ENCODE measurements at places on chromosomes 2 and 18.

GRCh38 chr2:37625796-37626571 lies 45.5 kb downstream of the CDC42EP3 start:
- no peak for DNase-seq

GRCh38 chr2:173130496-173131465 lies 55.1 kb downstream of the MAP3K20 start:
- peak; percentile 35 for DNase-seq

DNA sequence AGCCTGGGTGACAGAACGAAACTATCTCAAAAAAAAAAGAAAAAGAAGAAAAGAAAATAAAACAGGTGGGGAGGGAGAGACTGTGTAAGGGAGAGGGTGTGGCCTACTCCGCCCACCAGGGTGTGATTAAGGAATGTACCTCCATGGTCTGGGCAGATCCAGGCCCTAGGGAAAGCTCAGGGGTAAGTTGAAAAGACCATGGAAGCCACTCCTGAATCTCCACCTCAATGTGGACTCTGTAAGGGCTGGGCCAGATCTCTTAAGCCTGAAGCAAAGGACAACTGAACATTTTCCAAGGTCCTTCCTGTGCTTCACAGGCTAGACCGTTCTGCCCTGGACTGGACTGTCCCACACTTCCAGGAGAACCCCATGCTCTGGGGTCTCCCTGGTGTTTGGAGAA lies 9.7 kb upstream of the ATG16L1 start:
- DNase-seq, result no peak

DNA sequence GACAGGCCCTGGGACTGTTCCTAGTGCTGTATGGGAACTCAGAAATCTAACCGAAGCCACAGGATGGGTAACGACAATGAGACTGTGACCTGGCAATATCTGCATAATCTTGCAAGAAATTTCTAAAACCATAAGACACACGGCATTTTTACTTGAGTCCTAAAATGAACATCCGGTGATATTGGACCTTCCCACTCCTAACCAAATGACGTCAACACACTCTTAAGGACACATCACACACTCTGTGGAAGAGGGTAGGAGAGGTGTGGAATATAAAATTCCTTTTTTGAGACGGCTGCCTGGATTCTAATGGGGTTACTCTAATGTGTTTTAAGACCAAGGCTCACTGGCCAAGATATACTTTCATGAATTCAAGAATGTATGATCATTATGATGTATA lies 195.9 kb downstream of the SLC8A1 start:
- DNase-seq, result no peak

DNA sequence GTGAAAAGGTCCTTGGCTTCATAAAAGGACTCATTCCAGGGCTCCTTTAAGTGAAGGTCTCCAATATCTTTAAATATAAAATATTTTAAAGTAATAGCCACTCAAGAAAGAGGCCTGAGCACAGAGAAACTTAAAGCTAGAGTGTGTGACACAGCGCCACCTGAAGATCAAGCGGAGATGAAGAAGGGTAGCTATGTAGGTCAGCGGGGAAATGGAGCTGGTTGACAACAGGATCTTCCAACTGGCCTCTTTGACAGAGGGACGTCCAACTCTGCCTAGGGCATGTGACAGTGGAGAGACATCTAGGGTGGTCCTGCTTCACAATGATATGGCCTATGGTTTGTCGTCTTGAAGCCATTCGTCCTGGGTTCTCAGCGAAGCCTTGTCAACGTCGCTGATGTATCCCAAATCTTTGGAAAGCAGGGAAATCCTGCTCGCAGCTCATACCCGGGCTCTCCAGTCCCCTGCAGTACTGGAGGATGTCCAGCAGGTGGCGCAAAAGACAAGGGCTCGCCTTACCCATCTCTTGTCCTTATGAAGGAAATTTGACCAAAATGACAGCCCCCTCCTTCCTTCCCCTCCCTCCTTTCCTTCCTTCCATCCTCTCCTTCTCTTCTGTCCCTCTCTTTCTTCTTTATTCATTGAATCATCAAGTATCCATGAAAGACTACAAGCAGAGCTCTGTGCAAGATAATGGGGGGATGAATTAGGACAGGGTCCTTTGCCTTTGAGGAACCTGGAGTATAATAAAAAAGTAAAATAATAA lies 59.6 kb downstream of the LONRF2 start:
- peak; percentile 22 for DNase-seq

GRCh38 chr2:44218771-44219170 lies 50.1 kb downstream of the PPM1B start:
- no peak for DNase-seq

DNA sequence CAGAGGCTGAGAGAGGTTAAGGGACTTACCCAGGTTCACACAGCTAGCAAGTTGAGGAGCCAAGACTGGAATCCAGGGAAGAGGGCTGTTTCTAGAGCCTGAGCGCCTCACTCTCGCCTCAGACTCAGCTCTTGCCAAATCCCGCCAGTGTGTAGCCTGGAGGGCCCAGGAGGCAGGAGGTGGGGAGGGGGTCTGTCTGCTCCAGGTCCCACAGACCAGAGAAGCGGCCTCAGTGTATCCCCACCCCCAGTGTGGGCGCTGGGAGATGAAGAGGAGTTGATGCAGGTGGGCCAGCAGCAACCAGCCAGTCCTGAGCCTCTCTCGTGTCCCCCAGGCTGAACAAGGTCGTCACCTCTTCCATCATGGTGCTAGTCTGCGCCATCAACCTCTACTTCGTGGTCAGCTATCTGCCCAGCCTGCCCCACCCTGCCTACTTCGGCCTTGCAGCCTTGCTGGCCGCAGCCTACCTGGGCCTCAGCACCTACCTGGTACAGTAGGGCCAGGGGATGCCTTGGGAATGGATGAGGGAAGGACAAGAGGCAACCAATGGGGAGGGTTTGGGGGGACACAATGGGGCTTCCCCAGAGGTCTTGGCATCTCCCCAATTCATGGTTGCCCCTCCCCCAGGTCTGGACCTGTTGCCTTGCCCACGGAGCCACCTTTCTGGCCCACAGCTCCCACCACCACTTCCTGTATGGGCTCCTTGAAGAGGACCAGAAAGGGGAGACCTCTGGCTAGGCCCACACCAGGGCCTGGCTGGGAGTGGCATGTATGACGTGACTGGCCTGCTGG lies 5.2 kb upstream of the CTDSP1 start:
- no peak for DNase-seq

- no peak for DNase-seq
Observed at GRCh38 chr2:20072436-20073158, 21.2 kb upstream of the LAPTM4A start.

DNA sequence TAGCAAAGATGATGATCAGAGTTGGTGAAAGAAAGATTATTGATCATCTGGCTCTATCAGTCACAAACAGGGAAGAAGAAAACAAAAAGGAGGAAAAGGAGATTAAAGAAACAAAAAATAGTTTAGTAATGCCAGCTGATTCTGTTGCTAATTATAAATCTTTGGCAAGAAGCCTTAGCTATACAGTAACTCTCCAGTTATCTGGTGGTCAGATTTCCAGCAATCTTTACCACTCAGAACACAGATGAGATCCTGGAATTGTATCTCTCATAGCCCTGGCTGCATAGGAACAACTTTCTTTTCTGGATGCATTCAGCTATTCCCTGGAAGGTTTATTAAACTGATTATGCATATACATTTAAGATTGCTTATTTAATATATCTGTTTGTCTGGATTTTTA lies 256.8 kb upstream of the ZEB2 start:
- DNase-seq, result no peak

DNA sequence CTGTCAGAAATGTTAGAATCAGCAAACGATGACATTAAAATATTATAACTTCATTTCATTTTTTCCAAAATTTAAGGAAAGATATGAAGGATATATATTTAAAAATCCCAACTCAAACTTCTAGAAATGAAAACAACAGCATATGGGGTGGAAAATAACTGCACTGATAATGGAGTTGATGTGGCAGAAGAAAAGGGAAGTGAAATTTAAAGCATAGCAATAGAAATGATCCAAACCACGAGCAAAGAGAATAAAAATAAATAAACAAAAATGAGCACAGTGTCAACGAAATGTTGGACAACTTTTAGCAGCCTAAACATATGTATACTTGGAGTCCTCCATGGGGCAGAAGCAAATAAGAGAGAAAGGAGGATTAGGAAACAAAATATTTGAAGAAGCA lies 280.2 kb downstream of the KCNJ3 start:
- no peak for DNase-seq

DNA sequence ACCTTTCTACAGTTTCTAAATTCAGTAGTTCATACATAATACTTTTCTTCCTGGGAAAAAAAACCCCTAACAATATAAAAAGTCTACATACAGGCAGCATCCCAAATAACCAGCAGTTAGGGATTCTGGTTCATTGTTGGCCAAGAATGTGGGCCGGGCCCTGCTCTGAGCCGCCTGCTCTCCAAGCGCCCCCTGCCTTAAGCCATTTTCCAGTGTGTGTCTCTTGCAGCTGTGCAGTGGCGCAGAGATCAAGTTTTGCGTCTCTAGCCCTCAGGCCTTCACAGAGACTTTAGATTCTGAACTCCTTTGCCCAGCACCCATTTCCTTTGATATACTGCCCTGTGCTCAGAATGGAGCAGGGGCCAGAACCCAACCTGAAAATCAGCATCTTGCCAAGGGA lies 32.9 kb downstream of the RMC1 start:
- DNase-seq, result no peak

All from NCI-H748 treated with DMSO at 0.1 percent for 48 hours (cell line).